ENCODE measurements at places on chromosomes 4 and X.
A peak's percentile ranks its signal among the peaks of the same experiment; 100 is the strongest.

DNA sequence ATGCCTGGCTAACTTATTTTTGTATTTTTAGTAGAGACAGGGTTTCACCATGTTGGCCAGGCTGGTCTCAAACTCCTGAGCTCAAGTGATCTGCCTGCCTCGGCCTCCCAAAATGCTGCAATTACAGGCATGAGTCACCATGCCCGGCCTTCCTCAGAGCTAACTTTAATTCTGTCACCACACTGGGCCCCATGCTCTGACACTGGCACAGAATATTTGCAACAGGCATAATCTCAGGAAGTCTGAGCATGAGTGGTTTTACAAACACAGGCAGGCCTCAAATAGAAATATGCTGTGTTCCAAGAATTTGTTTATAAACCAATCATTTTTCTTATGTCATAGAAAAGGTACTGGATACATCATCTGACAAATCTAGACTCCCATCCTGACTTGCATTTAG lies 32.7 kb upstream of the FAM9C start:
- DNase-seq = no peak

GRCh38 chrX:50978920-50979682 lies 68.6 kb downstream of the BMP15 start:
- DNase-seq = no peak

GRCh38 chrX:78923198-78924015 lies 21.8 kb upstream of the P2RY10 start:
- DNase-seq = no peak

DNA sequence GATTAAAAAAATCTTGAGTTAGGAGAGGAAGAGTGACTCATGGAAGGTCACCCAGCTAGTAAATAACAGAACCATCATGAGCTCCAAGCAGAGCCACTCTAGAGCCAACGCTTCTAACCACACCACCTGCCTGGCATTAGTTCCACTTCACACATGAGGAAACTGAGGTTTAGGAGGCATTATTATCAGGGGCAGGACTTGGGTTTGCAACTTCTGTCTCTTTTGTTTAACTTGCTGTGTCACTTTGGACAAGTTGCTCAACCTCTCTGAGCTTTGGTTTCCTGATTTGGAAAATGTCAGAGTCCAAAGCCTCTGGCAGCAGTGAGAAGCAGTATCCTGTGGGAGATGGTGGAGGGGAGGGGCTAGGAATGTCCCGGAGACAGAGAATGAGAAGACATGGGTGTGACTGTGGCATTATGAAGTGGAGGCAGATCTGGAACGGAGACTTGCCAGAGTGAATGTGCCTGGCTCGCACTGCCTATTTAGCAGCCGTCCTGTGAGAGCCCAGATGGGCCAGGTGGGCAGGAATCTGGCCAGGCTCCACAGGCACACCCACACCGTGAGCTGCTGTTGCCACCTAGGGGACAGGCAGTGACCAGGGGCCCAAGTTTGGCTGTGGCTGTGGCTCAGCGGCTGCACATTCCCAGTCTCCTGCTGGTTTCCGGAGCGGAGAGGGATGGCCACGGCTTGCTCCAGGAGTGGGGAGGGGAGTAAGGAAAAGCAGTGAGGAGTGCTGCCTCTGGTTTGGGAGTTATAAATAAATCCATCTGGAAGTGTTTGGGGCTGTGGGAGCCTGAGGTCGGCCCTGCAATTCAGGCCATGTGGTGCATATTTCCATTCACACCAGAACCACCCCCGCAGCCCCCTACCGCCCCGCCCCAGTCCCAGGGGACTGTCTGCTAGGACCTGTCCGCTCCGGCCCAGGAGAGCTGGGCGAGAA lies 93.4 kb downstream of the NHSL2 start:
- DNase-seq = peak; percentile 16

- DNase-seq = no peak
These were observed 113.1 kb upstream of the INPP4B start for GRCh38 chr4:142959173-142959572.

DNA sequence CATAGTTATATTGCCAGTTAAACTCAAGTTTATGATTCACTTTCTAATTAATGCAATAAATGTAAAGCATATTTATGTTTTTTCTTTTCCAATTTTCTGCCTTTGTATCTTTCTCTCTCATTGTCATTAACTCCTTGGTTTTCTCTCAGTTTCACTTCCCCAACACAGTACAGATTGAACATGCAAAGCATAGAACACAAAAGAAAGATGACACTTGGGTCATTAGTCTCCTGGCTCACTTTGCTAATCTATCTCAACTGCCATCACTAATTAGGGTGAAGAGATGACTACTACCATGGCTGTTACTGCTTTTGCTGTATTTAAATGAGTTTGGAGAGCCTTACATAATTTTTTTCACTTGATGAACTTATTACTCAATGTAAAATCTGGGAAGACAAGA lies 12.3 kb upstream of the NAA11 start:
- no peak for DNase-seq

- no peak for DNase-seq
These were observed 153.4 kb upstream of the PPP3CA start for GRCh38 chr4:101500742-101501141.

GRCh38 chr4:87120010-87120409 lies 100.4 kb downstream of the KLHL8 start:
- no peak for DNase-seq

GRCh38 chr4:185112104-185112503 lies 31.0 kb upstream of the SLC25A4 start:
- DNase-seq = no peak

DNA sequence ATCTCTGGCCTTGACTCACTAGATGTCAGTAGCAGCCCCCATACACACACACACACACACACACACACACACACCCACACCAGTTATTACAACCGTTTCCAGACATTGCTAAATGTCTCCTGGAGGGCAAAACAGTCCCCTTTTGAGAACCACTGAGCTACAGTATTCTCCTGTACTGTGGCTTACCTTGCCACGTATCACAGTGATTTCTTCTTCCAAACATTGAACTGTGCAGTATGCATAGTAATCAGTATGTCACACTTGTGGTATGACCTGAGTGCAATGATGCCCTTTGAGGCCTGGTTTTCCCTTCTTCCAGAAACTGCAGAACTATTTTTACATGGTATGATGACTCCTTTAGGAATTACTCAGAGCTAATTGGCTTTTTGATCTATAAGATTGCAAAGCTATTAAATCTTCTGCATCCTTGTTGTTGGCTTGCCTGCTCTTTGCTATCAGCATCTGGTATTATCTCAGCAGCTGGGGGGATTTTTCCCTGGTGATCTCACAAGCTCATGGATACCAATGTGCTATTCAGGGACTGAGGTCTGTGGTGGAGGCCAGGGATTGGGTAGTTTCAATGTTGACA lies 3.6 kb upstream of the THOC2 start:
- DNase-seq = no peak

- DNase-seq = no peak
These were observed 2.8 kb downstream of the ANKRD37 start for GRCh38 chr4:185399466-185399865.

DNA sequence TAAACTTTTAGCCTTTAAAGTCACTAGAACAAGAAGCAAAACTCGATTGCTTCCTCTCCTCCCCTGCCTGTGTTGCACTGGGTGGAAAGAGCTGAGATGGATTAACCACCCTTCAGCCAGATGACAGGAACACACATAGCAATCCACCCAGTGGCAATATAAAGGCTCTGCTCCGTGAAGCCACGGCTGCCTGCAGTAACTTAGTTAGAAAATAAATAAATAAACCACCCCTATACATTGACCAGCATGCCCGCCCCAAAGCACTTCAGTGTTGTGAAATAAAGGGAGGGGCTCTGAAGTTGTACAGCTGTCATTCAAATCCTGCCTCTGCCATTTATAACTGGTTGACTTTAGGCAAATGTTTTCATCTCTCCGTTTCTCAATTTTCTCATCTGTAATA lies 217.1 kb upstream of the LDB2 start:
- no peak for DNase-seq

DNA sequence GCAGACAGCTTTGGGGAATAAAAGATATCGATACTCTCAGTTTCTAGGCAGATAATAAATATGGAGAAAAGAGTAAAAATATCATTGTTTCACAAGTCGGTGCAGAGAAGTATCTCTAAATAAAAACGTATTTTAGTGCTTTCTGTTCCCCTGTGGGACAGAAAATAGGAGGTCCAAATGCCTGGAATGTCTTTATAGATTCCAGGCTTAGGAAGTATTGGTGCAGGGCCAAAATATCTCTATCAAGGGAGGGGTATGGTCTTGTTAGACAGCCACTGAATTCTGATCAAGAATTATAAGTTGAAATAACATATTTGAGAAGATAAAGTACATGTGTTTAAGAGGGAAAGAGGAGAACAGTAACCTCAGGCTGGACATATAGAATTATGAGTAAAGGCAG lies 596.4 kb downstream of the PCDH18 start:
- no peak for DNase-seq

GRCh38 chrX:29431895-29432294 lies 783.5 kb upstream of the MAGEB2 start:
- DNase-seq = no peak

DNA sequence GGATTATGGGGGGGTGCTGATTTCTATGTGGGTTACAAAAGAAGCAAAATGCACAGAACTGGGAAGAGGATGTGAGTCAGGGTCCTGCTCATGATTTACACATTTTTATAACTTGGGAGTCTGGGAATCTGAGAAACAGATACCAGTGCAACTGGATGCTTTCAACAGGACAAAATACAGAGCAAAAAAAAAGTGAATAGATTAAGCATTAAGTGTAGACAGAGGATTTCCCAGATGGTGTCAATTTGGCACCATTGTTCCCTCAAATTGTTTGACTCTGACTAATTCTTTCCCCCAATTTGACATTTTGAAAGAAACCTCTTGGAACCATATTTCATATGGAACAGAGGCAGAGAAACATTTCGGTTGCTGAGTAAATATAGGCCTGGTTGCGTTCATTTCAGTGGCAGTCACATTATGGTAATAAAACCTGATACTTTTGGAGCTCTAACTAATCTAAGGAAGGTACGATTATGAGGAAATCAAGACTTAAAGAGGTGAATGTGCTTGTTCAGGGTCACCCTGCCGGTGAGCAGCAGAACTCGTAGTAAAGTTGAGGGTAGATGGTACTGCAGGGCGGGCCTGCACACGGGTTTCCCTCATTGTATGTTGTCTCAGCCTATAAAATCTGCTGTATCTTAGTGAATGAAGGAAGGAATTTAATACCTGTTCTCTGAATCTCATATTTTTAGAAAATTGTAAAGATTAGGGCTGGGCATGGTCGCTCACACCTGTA lies 18.7 kb upstream of the CDKL5 start:
- DNase-seq = no peak

DNA sequence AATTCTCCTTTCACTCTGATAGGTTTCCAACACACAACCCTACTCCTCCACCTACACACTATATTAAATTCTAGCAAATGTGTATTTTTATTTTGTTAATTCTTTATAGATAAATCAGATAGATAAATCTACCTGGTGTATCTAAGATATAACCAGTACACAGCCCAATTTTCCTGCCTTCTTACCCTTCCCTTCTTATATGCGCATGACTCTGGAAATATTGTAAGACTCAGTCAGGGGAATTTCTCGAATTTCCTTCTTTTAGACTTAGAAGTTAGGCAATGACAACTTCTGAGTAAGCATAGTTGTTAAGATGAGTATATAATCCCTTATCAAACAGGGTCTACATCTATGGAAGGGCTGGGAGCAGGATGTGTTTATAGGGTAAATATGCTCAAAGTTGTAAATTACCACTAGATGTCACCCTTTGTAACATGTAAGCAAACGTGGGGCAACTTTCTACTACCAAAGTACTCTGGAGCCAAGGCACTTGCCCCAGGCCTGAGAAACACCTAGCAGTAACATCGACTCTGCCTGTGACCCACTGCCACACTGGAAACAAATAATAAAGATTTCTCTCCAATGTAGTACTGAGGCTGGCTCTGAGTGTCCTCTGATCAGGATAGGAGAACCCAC lies 444.7 kb downstream of the IQCM start:
- DNase-seq = peak; percentile 12

GRCh38 chrX:129478516-129478915 lies 44.8 kb downstream of the SMARCA1 start:
- no peak for DNase-seq

- no peak for DNase-seq
These were observed 55.7 kb downstream of the ANTXR2 start for GRCh38 chr4:80017125-80017854.

- DNase-seq = no peak
These were observed 39.0 kb downstream of the STX18 start for GRCh38 chr4:4502694-4503311.

- DNase-seq = no peak
These were observed 668.3 kb upstream of the NR3C2 start for GRCh38 chr4:149110481-149110880.

GRCh38 chrX:39560271-39560670 lies 537.5 kb downstream of the BCOR start:
- no peak for DNase-seq

DNA sequence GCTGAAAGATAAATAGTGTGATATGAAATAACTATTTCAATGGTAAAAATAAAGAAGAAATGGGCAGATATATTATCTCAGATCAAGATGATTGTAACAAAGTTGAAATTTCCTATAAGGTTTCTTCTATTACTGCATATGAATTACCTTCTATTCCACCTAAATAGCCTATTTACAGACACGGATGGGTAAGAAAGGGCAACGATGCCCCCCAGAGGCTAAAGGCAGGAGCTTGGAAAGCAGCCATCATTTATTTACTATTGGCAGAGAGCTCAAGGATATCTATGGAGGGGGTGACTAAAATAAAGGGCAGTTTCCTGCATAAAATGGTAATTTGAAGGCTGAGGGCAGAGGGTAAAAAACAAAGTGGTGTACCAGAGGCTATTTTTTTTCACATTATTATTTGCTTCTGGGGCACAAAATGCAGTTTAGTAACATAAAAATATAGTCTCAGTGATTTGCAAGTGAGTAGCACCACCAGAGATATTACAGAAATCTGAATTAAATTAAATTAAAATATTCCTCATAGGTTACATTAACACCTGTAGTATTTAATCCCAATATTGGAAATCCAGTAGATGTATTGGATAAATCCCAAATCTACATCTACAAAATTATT lies 123.1 kb downstream of the BTC start:
- peak; percentile 18 for DNase-seq

- DNase-seq = peak; percentile 31
These were observed 2.5 kb downstream of the NYX start for GRCh38 chrX:41449615-41450014.

GRCh38 chrX:110394651-110395050 lies 36.0 kb downstream of the RTL9 start:
- no peak for DNase-seq

- DNase-seq = no peak
These were observed 423.3 kb downstream of the RAPGEF2 start for GRCh38 chr4:159526172-159526571.

- DNase-seq = no peak
These were observed 1311.6 kb downstream of the RAPGEF2 start for GRCh38 chr4:160414496-160414895.
